ENCODE measurements at places on chromosomes 6 and 20.

DNA sequence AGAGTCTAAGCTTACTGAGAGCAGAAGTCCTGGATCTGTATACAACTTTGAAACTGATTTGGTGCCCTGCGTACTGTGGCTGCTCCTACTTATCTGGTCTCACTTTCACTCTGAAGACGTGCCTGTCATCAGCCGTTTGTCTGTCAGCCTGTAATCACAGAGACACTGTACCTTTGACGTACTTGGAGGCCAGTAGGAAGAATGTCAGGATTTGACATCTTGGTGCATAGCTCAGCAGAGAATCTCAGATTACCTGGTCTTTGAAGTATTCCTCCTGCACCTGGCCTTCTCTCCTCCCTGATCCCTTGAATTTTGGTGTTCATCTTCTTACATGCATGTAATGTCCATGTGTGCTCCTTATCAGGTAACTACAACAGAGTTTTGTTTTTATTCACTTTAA, 37.7 kb downstream of the DSE start:
- no peak for DNase-seq

GRCh38 chr6:107617341-107617932, 127.5 kb downstream of the SOBP start:
- no peak for DNase-seq

- no peak for DNase-seq
Observed at GRCh38 chr20:16270314-16270931, 302.8 kb downstream of the KIF16B start.

GRCh38 chr6:41659935-41660334, 21.7 kb downstream of the MDFI start:
- peak; percentile 40 for DNase-seq

- DNase-seq: no peak
Observed at GRCh38 chr6:169101981-169102380, 151.7 kb downstream of the THBS2 start.

DNA sequence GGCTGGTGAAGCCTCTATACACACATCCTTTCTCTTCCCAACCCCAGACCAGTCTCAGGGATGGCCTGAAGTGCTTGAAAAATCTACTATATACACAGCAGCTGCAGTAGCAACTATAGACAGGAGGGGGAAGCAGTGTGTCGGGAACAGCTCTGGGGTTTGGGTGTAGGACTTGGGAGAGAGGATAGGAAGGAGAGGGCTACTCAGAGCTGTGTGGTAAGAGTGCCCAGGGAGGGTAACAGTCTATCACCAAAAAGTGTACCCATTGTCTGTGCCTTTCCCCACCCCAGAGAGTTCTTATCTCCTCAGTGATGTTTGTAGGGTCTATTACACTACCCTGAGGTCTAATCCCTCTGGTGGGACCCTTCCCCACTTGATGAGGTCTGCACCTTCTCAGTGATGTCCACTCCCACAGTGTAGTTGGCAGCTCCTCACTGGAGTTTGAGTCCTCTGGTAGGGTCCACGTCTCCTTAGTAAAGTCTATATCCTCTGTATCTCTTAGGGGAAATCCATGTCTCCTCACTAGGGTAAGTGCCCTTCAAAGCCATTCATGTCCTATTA, 1.5 kb upstream of the GGT7 start:
- peak; percentile 70 for DNase-seq

GRCh38 chr6:44050872-44051505, 76.3 kb downstream of the MRPL14 start:
- DNase-seq: no peak

DNA sequence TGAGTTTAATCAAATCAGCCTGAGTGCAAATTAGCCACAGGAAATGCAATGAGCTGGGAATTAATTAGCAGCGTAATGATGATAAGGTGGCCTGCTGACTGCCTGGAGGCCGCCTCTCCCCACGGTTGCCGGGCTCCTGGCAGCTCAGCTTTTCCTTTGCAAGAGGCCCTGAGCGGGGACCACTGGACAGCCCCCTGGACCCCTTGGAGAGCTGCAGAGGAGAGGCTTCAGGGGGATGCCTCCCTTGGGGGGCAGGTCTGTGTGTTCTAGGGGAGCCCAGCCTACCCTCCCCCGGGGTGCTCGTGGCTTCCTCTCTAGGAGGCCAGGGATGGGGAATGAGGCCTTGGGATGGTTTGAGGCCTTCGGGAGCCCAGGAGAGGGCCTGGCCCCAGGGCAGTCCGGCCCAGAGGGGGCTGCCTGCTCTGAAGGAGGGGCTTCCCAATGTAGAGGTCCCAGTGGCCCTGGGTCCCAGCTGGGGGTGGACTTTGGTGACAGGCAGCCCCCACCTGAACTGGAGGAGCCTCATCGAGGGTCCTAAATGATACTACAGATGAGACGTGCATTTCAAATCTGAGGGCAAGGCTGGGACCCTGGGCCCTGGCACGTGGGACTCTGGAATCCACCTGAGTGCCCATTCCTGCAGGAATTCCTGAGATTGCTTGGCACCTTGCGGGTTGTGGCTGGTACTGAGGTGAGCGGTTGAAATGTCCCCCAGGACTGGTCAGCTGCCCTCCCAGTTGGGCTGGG, 66.4 kb upstream of the BHLHE23 start:
- DNase-seq: no peak

- no peak for DNase-seq
Observed at GRCh38 chr20:46253391-46253790, 54.9 kb downstream of the CDH22 start.

DNA sequence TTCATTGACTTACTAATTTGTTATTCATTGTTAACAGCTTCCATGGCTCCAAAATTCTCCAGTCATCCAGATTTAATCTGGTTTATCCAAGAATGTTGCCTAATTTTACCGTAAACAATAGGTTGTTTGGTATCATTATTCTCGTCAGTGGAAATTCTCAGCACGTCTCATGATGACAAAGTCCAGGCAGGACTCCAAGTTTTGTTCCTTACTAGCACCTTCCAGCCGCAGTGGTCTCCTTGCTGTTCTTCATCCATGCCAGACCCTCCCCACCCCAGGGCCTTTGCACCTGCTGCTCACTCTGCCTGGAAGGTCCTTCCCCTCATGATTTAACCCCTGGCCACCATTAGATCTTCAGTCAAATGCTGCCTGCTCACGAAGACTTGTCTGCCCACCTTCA, 48.1 kb upstream of the NAA20 start:
- no peak for DNase-seq

DNA sequence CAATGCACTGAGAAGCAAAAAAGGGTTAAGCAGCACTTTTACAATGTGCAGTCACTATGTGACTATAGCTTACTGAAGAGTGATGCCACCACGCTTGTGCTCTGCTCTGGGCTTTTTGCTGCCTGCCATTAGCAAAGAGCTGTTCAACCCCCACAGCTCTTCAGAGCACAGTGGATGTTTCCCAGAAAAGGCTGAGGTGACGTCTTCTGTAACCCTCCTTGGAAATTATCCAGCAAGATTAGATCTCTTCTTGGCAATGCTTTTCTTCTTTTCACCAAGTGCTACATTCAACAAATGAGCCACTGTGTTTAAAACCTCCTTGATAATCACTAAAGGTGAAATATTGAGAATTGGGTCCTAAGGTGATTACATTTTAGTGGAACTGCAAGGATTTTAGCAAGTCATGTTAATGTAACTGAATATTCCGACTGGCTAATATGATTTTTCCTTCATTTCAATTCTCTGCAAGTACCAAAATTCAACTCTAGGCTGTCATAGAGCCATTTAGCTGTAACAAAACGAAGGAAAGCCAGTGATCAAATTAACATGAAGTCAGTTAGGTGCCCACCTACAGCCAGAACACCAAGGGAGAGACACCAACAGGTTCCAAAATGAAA, 34.9 kb downstream of the ELOVL5 start:
- peak; percentile 37 for DNase-seq

GRCh38 chr20:39453890-39454289, 491.7 kb downstream of the DHX35 start:
- DNase-seq: no peak

DNA sequence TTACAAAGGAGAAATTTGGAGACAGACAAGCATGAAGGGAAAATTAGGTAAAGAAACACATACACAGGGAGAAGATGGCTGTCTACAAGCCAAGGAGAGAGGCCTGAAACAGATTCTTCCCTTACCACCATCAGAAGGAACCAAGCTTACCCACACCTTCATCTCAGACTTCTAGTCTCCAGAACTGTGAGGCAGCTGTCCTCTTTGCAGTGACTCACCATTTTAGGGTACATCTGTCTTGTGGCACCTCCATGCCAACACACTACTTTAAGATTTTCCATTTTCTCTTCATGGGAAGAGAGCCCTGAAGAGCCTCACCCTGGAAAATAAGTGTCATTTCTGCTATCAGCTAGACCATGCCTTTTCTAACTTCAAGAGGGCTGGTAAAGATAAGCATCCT, 369.3 kb downstream of the FRK start:
- no peak for DNase-seq

- DNase-seq: no peak
Observed at GRCh38 chr6:77910826-77911225, 258.0 kb downstream of the MEI4 start.

GRCh38 chr6:37137201-37138090, 32.5 kb upstream of the PIM1 start:
- DNase-seq: no peak

GRCh38 chr20:3313683-3314065, 74.7 kb upstream of the SLC4A11 start:
- peak; percentile 5 for DNase-seq

GRCh38 chr20:3276680-3277015, 37.7 kb upstream of the SLC4A11 start:
- peak; percentile 19 for DNase-seq

GRCh38 chr6:43860285-43860684, 90.3 kb downstream of the VEGFA start:
- no peak for DNase-seq

DNA sequence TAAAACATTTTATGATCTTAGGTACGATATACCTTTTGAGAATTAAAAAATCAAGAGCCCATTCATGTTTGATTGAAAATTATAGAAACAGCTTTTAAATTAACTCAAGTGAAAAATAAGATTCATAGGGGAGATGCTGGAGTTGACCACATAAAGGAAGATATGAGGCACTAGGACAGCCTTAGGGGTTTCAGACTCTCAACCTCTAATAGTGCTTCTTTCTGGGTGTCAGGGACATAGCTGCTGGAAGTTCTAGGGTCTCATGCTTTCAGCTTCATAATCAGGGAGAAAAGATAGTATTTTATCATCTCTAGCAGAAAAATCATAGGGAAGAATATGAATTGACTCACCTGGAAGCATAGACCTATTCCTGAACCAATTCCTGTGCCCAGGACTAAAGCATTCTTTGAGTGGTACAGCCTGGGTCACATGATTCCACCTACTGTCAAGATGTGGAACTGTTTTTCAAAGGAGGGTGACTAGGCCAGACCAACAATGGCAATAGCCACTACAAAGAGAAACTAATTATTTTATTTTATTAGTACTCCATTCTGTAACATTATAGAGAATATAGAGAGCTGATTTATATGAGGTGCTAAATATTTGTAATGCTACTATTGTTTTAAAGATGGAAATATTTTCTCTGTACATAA, 27.8 kb upstream of the CENPW start:
- peak; percentile 50 for DNase-seq

- no peak for DNase-seq
Observed at GRCh38 chr20:17909869-17910321, 58.7 kb downstream of the SNX5 start.

- DNase-seq: no peak
Observed at GRCh38 chr6:71509191-71510005, 220.8 kb downstream of the OGFRL1 start.

- DNase-seq: peak; percentile 48
Observed at GRCh38 chr6:129793447-129793846, 67.7 kb downstream of the TMEM244 start.

- DNase-seq: no peak
Observed at GRCh38 chr6:125717120-125717731, 32.2 kb upstream of the HEY2 start.

DNA sequence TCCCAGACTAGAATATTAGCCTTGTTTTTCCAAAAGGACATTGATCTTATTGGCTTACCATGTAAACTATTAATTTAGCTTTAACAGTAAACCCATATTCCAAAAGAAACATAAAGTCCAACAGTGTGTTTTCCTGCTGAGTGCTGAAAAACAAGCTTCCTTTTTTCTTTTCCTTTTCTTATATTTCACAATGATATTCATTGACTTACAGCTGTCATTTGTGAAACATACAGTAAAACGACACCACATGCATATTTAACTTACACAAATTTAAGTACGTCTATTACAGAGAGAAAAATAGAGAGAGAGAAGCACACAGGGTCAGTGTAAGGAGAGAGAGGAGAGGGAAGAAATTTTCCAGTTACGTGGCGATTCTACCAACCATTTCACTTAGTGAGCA, 543.9 kb upstream of the JARID2 start:
- no peak for DNase-seq

DNA sequence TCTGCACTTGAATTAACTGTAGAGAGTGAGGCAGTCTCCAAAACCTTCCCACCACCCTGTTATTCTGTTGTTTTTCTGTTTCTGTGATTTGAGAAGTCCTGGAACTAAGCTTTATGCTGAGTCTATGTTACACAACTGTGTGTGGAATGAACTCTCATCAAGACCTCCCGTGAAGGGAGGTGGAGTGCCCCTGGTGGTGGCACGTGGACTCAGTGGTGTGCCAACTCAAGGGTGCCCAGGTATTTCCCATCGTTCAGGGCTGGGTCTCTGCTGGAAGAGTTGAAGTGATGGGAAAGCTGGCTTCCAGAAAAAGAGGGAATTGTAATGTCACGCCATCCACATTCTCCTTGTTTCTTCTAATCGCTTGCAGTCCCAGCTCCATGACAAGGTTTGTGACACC, 374.2 kb downstream of the SMOC2 start:
- DNase-seq: no peak

DNA sequence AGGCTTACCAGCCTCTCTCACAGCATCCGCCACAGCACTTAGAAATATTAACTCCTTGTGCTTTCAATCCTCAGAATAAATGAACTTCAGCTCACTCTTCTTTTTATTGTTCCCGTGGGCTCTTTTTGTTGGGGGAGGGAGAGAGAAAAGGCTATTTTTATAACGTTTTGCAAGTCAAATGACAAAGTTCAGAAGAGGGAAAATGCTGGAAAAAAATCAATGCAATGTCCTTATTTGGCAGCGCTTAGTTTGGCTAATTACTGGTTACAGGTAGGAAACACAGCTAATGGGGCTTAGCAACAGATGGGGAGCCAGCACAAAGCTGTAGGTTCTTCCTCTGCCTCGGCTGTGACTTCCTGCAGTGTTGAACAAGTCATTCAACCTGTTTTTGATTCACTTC, 1067.0 kb upstream of the MAP3K7 start:
- DNase-seq: no peak

GRCh38 chr6:157075549-157076450, 247.5 kb downstream of the TMEM242 start:
- no peak for DNase-seq

- DNase-seq: no peak
Observed at GRCh38 chr20:57425150-57426013, 34.2 kb downstream of the RBM38 start.

- no peak for DNase-seq
Observed at GRCh38 chr6:92577077-92577719, 842.2 kb downstream of the EPHA7 start.

- DNase-seq: no peak
Observed at GRCh38 chr20:38135271-38135650, 29.8 kb downstream of the TGM2 start.

Data from common myeloid progenitor, CD34-positive (primary cell).